D341Med (cell line): ENCODE measurements at places on chromosomes 12 and 14.

DNA sequence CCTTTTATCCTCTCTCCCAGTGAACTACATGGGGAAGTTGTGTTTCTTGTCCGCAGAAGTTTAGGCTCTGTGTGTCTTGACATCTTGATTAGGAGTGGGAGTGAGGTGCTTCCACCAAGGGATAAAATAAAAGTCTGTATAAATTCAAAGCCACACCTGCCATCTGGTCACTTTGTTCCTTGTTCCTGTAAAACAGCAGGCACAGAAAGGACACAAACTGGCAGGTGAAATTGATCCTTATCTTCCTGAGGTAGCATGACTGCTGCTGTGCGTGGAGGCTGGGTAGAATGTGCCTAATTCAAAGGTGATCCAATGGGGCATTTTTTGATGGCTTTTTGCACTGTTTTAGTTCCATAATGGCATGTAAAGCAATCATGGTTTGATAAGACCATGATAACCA, 104.3 kb upstream of the KITLG start:
- no peak for DNase-seq

- no peak for DNase-seq
Observed at GRCh38 chr14:24688030-24688658, 54.2 kb upstream of the GZMB start.

GRCh38 chr12:105365231-105365630, 34.7 kb downstream of the C12orf75 start:
- no peak for DNase-seq

DNA sequence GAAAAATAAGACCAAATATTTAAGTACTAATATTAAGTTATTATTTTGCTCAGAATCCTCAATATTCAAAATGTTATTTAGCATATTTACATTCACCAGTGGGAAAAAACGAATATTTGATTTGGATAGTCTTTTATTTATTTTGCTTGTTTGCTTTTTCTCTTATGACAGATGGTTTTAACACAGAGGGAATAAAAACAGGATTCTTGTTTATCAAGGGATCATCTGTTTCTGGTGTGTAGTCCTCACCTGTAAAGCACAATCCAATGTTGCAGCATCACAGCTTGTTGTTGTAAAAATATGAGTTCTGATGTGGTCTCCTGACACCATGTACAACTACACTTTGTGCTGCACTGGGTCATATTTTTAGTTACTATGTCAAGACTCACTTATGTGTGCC, 103.9 kb downstream of the AVPR1A start:
- DNase-seq = no peak

DNA sequence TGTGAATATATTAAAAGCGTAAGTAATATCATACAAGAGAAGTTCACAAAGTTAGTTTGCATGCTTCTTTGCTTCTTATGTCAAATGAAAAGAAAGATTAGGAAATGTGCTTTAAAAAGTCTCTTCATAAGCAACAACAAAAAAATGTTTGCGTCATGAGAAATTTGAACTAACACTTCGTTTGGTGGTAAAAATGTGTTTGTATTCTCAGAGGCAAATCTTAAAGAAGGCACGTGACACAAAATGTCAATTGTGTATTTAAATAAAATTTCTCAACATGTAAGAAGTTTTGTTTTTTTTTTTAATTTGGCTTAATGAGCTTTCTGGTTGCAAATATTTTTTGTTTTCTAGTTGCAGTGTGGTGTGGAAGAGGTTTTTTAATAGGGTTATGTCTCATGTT, 93.8 kb downstream of the TMTC2 start:
- no peak for DNase-seq

GRCh38 chr12:47433876-47434275, 272.0 kb downstream of the RPAP3 start:
- no peak for DNase-seq

- DNase-seq = no peak
Observed at GRCh38 chr12:123243671-123244262, 10.5 kb downstream of the MTRFR start.

DNA sequence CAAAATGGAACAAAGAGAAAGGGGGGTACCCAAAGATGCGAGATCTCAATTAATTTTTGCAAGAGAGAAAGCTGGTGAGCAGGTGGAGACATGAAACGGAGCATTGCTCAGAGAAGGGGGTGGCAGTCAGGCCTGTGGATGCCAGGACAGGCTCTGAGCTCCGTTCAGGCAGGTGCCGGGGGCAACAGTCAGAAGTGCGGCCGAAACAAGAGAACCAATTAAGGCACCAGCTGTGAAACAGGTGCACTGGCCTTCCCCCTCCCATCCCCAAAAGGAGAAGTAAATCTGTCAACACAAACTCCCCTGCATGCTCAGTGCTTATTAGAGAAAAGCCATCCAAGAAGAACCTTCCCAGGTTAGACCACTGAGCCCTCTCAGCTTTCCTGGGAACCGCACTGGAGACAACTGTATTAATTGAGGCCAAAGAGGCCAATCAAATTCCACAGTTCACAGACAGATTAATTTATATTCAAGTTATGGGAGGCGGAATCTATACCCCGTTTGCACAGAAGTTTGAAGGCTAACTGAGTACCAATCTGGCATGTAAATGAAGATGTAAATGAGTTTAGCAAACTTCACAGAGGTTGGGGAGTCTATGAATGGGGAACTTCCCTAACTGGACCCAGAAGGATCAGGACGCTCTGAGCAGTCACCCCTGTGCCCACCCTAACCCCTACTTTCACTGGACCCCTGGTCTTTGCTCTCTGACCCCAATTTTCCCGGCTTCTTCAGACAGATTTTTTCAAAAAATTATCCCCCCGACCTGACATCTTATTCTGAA, 20.9 kb downstream of the OAS2 start:
- no peak for DNase-seq

GRCh38 chr12:18424857-18425256, 163.5 kb downstream of the PIK3C2G start:
- no peak for DNase-seq

DNA sequence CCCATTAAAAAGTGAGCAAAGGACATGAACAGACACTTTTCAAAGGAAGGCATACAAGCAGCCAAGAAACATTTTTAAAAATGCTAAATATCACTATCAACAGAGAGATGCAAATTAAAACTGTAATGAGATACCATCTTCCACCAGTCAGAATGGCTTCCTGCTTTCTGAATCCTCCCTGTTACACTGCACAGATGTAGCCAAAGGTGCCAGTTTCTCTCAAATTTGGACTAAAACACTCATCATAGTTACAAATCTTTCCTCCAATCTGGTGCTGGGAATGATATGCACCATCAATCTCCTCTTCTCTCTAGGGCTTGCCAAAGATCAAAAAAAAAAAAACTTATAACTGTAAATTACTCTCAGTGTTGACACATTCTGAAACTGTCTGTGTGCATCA, 311.8 kb upstream of the CLEC14A start:
- DNase-seq = no peak

GRCh38 chr12:58288190-58288589, 346.8 kb downstream of the ATP23 start:
- DNase-seq = peak; percentile 29

- DNase-seq = no peak
Observed at GRCh38 chr12:115404761-115405470, 720.9 kb upstream of the TBX3 start.

DNA sequence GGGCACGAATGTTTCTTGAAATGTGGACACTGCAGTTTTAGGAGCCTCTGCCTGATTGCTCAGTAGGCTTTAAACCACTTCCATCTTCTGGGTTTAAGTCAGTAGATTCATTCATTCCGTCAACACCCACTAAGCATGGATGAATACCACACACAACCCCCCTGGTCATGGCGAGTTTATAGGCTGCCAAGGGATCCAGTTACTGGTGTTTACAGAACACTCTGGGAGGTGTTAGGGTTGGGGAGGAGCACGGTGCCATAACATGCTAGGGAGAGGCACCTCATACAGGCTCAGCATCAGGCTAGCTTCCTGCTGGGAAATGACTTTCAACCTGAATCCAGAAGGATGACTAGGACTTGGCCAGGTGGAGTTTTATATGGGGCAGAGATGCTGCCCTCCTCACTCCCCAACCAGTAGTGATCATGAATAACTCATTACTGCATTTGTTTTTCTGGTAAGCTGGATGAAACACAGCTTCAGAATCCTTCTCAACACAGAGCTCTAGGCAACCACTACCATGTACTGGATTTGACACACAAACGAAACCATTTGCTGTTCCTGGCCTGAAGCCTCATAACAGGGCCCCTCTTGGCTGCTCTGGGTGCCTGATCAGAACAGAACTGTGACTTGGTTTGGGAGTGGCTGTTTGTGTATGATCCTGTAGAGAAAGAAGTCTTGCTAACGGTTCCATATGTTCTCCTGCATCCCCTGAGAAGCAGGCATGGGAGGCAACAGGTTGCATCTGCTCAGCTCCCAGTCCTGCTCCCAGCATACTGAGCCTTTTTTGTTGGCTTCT, 47.9 kb downstream of the FBXW8 start:
- DNase-seq = no peak

GRCh38 chr12:95303476-95303875, 85.9 kb downstream of the VEZT start:
- DNase-seq = no peak

GRCh38 chr12:7645395-7646177, 20.1 kb downstream of the APOBEC1 start:
- no peak for DNase-seq

- no peak for DNase-seq
Observed at GRCh38 chr14:24186831-24187538, 1.6 kb downstream of the IPO4 start.

DNA sequence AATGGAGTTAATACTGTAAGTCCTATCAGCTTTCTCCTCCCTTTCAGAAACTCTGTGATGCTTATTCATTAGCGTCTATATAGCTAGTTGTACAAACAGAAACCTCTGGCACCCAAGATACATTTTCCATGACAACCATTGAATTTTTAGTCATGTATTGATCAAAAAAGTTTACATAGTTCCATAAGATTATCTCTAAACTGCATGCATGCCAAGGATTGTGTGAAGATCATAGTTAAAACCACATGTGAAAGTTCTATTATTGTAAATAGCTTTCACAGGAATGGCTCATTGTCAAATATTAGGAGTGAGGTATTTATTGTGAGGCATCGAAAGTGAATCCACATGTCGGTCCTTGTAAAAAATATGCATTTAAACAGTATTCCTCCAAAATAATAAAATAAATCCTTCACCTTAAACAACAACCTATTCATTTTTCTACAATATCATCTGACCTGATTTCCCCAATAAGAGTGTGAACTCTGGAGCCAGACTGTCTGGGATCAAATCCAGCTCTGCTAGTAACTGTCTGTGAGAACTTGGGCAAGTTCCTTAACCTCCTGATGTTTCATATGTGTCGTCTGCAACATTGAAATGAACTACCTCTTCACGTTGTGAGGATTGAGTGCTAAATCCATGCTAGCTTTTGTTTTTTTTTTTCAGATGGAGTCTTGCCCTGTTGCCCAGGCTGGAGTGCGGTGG, 10.6 kb upstream of the CDKL1 start:
- no peak for DNase-seq

DNA sequence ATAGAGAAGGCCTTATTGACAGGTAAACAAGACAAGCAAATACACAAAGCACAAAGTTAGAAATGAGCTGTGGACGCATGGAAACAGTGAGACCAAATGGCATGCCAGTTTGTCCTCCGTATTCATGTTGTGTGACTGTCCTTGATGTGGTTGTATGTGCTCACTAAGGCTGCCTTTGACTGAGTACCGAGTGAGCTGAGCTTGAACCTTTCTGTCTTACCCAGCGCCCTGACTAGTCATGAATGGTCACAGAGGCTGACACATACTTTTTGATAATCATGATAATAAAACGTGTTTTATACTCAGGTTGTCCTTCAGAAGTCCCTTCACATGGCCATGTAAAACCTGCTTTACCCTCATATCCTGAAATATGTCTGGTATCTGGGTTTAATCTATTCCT, 553 bp upstream of the CATSPERB start:
- no peak for DNase-seq

GRCh38 chr14:66496188-66496807, 10.1 kb downstream of the CCDC196 start:
- no peak for DNase-seq

DNA sequence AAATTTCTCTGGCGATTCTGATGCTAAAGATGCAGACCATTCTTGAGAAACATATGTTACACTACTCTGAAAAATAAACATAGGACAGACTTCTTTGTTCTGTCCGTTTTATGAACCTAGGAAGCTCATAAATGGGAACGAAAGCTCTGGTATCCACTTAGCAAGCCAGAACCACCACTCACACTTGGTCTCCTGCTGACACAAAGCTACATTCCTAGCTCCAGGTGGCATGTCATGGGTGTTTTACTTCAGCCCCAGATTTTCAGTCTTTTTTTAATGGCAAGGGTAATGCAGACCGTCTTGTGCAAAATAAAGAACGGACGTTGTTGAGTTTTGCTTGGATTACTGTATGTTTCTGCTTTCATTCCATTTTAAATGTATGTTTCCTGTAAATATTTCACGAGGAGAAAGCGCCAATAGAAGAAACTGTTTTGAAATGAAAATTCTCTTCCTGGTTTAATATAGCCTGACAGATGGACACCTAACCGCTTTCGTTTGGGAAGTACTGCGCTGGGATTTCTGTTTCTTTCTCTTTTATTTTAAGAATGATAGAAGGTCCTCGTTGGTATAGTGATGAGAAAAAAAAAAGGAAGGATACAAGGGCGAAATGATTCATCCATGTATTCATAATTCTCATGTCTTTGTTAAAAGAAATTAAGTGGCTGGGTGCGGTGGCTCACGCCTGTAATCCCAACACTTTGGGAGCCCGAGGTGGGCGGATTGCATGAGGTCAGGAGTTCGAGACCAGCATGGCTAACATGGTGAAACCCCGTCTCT, 871 bp upstream of the COQ5 start:
- peak; percentile 40 for DNase-seq

DNA sequence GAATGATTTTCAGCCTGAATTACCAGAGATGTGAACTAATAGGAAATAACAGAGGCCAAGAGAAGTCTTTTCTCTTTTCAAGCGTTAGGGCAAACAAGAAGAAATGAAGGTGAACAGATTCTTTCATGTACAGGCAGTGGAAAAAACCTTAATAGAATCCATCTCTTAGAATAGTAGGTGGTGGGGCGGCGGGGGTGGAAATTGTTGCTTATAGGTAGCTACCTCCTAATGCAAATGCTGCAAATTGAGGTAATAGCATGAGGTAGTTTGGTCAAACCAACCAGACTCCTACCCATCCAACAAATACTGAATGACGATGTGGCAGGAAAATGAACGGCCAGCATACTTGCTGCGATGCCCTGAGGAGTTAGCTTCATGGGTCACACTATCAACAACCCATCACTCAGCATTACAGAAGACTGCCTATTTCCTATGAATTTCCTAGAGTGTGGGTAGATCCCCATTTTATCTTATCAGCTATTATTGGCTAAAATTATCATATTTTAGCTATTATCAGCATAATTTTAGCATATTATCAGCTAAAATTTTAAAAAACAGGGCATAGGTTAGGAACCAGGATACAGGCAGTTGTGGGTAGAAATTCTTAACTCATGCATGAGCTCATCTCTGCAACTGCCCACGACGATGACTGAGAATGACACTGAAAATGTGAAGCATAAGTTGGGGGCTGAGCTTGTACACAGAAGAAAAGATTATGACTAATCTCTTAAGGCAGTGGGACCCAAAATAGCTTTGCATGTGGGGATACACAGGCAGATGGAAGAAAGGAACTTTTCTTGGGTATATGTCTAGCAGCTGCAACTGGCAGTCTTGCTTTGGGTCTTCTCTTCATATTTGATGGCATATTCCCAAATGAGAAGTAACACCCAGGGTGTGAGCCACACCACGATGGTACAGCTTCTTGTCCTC, 68.7 kb downstream of the NIN start:
- no peak for DNase-seq

- DNase-seq = no peak
Observed at GRCh38 chr12:1826867-1827705, 6.7 kb downstream of the LRTM2 start.

GRCh38 chr12:106281056-106281782, 21.3 kb upstream of the TCP11L2 start:
- no peak for DNase-seq

- no peak for DNase-seq
Observed at GRCh38 chr14:59969319-59969718, 49.4 kb downstream of the LRRC9 start.
